ENCODE measurements at places on chromosomes 6 and 20. TPM values are rescaled to one million over a fixed set of nuclear protein-coding genes. Genes with fewer than 3 reads are reported as not detected.

- no peak for DNase-seq
Observed at GRCh38 chr6:117354671-117355070, 71.1 kb downstream of the ROS1 start.

- peak; percentile 70 for DNase-seq
Observed at GRCh38 chr6:112780498-112781096, 433.5 kb downstream of the RFPL4B start.

DNA sequence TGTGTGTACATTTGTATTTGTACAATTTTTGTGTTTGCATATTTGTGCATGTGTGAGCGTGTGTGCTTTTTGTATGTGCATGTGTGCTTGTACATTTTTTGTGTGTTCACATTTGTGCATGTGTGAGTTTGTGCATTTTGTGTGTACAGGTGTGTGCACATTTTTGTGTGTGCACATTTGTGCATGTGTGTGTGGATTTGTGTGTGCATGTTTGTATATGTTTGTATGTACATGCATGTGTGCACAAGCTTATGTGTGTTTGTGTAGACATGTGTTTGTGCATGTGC lies 28.9 kb downstream of the PRR18 start:
- DNase-seq = no peak

GRCh38 chr6:157967020-157967419 lies 14.6 kb upstream of the SYNJ2 start:
- no peak for DNase-seq

DNA sequence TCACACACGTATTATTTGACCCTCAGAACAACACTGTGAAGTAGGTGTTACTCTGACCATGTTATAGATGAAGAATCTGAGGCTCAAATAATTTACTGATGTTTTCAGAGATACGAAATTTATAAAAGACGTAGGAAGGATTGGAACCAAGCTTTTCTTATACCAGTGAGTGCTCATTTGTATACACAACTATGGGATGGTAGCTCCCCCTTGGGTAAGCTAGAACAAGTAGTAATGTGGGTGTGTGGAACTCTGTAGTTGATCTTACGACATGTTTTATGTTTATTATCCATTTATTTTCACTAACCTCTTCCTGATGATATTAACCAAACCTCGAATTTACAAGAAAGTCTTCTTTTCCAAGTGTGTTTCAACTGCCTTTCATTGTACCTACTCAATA lies 248.5 kb downstream of the NKAIN2 start:
- no peak for DNase-seq

- DNase-seq = no peak
Observed at GRCh38 chr20:58307270-58307669, 2.2 kb upstream of the RAB22A start.

The PCIF1 gene
- total RNA-seq = 27.8 TPM

DNA sequence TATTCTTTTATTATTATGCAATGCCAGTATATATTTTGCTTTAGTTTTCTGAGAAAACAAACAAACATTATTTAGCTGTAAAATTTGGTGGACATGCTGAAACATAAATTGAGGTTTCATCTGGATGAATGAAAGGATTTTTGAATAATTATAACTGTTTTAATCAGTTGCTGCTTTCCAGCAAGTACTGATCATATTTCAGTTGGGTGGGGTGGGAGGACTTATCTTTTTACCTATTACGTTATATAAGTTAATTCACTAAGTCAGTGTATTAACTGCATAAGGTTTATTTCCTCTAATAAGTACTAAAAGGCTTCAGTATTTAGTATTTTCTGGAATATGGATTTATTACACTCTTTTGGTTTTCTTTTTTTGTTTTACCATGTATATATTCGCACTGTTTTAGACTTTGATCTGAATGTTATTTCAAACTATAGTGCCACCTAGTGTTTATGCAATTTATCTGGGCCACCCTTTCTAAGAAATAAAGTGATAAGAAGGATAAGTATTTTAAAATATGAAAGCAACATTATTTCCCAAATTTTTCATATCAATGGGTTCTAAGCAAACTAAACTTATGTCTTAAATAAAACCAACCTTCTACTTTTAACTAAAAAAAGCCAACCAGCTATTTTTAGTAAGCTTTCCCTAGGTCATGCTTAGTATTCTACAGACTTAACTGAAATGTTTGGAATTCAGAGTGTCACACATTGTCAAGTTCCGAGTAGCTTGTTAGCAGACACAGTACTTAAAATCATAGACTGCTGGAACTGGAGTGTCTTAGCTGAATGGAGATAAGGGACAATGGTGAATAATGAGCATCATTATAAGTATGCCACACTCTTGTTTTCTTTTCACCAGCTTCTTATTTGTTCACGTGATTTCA lies 105.4 kb upstream of the MCHR2 start:
- no peak for DNase-seq

GRCh38 chr6:72040111-72040510 lies 153.8 kb downstream of the RIMS1 start:
- DNase-seq = no peak

DNA sequence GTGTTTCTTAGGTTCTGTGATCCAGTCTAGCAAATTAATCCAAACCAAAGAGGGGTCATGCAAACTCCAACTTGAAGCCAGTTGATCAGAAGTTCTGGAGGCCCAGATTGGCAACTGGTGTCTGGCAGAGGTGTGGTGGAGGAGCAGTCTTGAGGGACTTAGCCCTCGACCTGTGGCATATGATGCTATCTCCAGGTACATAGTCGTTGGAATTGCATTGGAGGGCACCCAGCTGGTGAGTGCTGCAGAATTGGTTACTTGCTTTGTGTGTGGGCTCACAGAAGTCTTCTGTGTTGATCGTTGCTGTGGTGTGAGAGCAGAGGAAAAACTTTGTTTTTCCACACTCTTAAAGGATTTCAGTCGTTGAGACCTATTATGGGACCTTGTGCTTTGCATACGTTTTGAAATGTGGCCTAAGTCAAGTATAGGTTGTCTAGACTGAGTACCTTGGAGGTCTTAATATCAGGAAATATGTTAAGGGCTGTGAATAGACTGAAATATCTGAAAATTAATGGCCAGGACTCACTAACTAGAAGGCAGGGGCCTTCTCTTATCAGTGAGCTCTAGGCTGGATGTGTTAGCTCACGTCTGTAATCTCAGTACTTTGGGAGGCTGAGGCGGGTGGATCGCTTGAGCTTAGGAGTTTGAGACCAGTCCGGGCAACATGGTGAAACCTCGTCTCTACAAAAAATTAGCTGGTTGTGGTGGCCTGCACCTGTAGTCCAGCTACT lies 7.8 kb downstream of the PANK2 start:
- no peak for DNase-seq

- no peak for DNase-seq
Observed at GRCh38 chr20:50219600-50219999, 29.0 kb downstream of the CEBPB start.

The MTHFD1L gene
- 137 TPM for total RNA-seq

DNA sequence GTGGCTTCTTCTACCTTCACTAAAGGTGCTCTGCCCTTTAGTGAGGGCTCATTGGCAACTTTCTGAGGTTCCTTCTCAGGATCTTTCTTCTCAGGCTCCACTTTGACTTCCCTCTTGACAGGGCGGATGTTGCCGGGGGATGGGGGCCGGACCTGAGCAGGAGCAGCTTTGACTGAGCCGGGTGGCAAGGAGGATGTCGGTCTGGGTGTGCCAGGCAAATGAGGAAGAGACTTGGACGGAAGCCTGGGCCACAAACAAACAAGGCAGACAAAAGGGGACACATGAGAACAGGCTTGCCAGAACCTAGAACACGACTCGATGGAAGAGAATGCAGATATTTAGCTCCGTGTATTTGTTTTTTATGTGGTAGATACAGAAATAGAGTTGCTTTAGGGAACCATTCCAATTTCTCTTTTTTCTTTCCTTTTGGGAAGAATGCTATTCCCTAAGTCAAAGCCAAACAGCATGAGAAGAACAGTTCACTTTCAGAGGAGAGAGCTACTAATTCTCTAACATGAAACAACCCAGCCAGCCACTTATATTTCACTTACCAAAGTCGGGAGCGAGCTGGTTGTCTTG lies 76.2 kb upstream of the BCLAF1 start:
- peak; percentile 73 for DNase-seq

- no peak for DNase-seq
Observed at GRCh38 chr6:32114796-32115195, 5.7 kb upstream of the TNXB start.

GRCh38 chr6:70241991-70242420 lies 60.9 kb downstream of the COL9A1 start:
- no peak for DNase-seq

The RNF39 gene
- total RNA-seq = not detected

DNA sequence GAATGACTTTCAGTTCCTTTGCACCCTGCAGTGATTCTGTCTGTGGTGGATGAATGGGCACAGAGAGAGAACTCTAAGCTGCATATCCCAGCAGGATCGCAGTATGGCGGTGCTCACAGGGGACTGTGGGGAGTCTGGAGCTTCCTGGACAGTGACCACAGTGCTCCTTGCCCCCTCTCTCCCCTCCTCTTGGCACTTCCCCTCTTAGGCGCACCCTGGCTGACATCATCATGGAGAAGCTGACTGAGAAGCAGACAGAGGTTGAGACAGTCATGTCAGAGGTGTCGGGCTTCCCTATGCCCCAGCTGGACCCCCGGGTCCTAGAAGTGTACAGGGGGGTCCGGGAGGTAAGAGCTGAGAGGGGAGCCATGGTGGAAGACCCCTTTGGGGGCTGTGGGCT lies 8.6 kb downstream of the BYSL start:
- DNase-seq = no peak

GRCh38 chr6:125002406-125002741 lies 40.1 kb downstream of the RNF217 start:
- DNase-seq = no peak

All from activated CD4-positive, alpha-beta T cell treated with anti-CD3 and anti-CD28 coated beads, Interleukin-2, amount 10 ng/mL, durations not matched to agents 24 days and 14 days (primary cell).